ENCODE measurements at places on chromosomes 12 and 14.

DNA sequence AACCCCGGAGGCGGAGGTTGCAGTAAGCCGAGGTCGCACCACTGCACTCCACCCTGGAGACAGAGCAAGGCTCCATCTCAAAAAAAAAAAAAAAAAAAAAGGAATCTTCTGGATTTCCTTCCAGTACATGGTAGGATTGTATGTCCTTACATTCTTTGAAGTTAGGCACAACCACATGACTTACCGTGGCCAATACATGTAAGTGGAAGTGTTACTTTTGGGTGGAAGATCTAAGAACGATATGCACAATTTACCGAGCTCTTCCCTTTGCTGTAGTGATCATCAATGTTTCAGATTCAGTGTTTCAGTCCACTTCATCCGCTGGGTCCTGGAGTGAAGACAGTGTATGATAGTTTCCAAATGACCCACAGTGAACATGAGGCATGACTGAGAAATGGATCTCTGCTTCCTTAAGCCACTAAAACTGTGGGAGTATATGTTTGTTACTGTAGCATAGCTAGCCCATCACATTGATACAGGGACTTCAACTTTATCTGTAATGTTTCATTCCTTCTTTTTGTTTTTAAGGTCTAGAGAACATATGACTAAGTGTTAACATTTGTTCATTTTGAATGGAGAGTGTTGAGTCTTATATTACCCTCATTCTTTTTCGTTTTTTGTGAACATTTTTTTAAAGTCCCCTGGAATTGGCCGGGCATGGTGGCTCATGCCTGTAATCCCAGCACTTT, 18.5 kb upstream of the NINJ2 start:
- no peak for DNase-seq

DNA sequence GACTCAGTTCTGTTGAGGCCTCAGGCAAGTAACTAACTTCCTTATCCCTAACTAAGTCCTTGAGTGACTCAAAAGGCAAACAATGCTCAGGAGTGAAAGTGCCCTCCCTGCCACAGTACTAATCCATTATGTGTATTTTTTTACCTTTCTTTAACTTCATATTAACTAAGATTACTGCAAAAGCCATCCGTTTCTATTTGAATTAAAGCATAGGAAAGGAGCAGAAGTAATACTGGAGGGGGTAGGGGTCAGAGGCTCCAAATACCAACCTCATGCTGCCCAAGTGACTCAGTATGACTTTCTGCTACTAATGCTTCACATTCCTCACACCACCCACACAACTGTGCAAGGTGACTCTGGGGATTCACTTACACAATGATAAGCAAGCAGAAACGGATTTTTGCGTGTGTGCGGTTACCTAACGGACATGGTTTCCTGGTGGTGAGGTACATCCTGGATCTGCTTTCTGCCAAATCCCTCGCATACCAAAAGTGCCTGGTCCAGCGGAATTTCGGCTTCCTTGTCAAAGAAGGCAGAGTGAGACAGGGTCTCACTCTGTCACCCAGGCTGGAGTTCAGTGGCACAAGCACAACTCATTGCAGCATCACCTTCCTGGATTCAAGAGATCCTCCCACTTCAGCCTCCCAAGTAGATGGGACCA, 25.1 kb downstream of the MOK start:
- DNase-seq, result no peak

- no peak for DNase-seq
These were observed 61.8 kb downstream of the TESC start for GRCh38 chr12:117037289-117038022.

DNA sequence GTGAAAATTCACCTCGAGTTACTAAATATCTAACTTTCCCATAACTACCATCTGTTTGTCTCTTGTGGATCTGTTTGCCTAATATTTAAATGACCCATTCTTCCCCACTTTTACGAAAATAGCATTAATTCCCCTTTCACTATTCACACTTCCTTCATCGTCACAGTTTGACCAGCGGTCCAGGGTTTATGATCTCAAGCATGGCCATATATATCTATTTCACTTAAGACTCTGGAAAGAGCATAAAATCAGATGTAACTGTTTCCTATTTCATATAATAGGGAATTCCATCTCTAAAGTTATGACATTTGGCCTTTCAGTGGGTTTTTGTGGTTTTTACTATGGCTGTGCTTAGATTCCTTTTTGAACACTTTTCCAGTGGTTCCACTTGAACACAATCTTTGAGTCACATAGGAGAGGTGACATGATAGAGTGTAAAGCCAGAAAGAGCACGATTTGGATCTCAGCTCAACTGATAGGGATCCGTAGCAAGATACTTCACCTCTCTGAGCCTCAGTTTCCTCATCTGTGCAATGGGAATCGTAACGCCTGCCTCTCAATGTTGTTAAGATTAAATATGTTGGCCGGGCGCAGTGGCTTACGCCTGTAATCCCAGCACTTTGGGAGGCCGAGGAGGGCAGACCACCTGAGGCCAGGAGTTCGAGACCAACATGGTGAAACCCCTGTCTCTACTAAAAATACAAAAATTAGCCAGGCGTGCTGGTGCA, 754 bp upstream of the BCL2L14 start:
- no peak for DNase-seq

All from hematopoietic multipotent progenitor cell (in vitro differentiated cells).